B cell (primary cell): ENCODE measurements at places on chromosomes 3 and 15.
A peak's percentile ranks its signal among the peaks of the same experiment; 100 is the strongest.

DNA sequence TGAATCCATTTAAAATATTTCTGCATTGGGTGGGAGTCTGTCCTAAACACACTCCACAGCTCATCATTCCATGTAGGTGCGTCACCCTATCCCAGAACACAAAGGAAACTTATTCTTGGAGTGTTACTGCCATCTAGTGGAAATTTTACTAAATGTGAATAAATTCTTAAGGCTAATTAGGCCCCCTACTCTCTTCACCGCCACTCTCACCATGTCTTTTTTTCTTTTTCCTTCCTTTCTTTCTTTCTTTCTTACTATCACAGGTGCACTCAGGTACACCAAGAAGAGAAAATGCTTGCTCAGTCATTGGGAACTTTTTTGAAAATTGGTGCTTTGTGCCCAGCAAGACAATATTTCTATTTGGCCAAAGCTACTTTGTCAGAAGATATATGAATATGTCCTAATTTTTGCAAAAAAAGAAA lies 26.4 kb upstream of the ATP8B4 start:
- peak; percentile 64 for DNase-seq

DNA sequence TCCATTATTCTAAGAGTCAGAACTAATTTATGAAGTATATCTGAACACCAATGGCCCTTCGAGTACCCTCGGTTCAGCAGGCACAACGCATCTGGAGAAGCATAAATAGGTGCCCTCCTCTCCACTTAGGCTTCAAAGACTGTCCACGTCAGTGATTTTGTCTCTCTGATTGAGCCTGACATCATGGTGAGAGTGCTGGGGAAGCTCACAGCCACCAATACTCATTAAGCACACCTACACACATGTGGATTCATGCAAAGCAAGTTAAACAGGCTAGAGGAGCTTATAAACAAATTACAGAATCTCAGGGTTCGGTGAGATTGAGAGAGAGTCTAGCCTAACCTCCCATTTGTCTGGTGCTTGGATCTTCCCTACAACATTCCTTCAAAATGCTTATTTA lies 3.6 kb downstream of the CLDN1 start:
- no peak for DNase-seq

DNA sequence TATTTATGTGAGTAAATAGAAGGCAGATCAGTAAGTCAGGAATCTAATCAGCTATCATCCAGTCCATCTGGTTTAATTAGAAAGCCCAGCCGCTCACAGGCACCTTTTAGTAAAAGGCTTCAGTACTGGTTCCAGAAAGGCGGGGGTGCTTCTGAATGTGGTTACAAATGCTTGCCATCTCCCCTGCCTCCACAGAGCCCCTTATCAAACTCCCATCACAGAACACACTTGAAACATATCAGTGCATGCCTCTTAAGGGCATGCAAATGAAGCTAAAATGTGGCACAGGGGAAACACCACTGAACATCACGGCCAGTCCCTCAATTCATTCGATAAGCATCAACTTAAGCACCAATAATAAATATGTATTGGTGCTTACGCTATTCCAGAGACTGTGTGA lies 261.4 kb downstream of the RORA start:
- DNase-seq = no peak

DNA sequence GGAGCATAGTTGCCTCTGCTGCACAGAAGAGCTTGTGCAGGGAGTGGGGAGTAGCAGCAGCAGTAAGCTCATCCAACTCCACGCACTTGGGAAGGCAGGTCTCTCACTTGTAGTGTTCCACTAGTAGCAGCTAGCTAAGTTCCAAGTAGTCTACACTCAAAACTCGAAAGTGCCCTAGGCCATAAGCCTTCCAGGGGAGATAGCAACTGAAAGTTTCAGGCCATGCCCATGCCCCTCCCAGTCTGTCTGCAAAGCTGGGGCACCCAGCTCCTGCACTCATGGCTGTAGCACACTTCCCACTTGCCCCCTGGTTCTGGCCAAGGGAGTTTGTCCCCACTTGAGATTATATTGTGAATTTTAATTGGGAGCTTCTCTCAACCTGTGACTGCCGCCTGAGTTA lies 57.5 kb downstream of the MFSD1 start:
- no peak for DNase-seq

- no peak for DNase-seq
These were observed 38.8 kb downstream of the SAXO2 start for GRCh38 chr15:82301296-82302016.

DNA sequence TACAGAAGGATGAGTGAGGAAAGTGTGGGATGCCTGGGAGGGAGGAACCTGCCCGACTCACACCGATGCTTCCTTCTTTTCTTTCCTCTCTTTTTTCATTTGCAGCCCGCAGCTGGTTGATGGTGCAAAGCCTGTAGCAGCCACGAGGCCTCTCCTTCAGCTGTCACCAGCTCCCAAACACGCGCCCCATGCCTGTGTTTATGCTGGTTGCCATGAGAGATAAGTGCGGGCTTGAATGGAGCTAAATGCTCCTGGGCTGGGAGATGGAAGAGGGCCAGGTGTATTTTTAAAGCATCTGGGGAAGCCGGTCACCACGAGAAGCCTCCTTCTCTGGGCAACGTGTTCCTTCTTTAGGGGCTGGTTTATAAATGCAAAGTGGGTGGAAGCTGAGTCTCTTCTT lies 9.3 kb downstream of the COLQ start:
- no peak for DNase-seq

- DNase-seq = no peak
These were observed 22.6 kb downstream of the SLC51A start for GRCh38 chr3:196238612-196239560.

GRCh38 chr3:151816091-151816604 lies 2.2 kb downstream of the AADAC start:
- no peak for DNase-seq

DNA sequence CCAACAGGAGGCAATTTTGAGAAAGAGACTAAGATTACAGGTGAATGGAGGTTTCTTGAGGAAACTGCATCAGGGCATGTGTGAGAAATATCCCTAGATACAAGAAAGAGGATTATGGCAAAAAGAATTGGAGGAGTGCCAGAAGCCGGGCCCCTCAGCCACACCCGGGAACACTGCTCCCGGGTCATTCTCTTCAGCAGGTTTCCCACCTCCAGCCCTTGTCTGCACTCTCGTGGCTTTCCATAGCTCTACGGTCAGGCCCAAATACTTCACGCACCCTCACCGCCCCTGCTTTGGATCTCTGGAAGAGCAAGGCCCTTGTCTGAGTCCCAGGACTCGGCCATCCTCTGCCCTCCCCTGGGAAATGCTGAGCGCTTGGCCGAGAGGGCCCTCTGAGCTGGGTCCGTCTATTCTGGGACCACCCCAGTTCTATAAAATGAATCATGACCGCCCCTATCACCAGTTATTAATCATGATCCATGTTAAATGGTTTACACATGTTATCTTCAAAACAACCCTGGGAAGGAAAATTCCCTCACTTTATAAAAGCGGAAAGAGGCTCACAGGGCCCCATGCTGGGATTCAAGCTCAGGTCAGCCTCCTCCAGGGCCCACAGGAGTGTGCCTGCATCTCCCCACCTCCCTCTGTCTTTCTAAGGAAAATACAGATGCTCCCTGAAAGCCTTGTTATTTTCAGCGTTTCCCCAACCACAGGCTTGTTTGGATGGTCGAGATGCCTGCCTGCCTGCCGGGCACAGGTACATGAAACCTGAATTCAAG lies 38.8 kb upstream of the SPTBN5 start:
- DNase-seq = no peak

GRCh38 chr15:91967935-91968606 lies 114.6 kb downstream of the SLCO3A1 start:
- no peak for DNase-seq

DNA sequence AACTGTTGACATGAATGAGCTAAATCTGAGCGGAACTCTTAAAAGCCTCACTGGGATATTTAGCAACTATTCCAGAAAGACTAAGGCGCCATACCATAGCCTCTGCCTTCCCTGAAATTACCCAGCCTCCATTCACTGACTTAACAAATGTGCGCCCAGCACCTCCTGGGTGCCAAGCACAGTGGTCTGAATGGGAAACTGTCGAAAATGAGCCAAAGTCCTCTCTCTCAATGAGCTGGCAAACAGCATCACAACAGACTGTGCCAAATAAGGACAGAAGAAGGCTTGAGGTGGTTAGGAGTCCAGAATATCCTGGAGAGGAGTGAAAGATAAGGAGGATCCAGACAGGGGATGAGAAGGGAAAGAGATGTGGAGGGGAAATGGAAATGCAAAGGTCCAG lies 332.4 kb downstream of the MAGI1 start:
- DNase-seq = no peak

- DNase-seq = peak; percentile 51
These were observed at the start of gene TM6SF1 for GRCh38 chr15:83106994-83107840. TM6SF1 (plus strand) TSS chr15:83107645; CDS start chr15:83107681, 36 bp downstream.

DNA sequence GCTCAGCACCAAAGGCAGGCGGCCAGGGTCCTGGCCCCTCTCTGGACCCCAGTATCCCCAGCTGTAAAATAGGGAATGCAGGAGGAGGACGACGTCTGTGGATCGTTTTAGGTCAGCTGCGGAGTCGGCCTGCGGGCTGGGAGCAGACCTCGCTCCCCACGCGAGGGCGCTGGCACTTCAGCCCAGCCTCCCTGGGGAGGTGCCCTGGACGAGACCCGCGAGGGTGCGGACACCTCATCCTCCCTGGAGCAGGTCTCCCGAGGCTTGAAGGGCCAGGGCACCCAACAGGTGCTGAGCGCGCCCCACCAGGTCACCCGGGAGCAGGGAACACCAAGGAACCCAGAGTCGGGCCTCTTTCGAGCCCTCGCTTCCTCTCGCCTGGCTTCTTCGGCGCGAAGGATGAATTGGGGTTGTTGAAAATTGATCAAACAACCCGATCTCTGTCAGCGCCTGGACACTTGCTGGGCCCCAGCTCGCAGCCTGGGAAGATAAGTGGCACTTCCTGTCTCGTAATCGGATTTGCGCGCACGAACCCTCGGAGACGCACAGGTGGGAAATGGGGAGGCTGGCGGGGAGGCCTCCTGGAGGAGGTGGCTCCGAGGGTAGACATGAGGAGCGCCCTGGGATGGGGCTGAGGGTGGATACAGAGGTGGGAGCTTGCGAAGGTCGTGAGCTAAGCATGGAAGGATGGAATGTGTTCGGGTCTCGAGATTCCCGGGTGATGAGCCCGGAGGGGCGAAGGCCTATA lies 588 bp upstream of the VIPR1 start:
- DNase-seq = peak; percentile 69

DNA sequence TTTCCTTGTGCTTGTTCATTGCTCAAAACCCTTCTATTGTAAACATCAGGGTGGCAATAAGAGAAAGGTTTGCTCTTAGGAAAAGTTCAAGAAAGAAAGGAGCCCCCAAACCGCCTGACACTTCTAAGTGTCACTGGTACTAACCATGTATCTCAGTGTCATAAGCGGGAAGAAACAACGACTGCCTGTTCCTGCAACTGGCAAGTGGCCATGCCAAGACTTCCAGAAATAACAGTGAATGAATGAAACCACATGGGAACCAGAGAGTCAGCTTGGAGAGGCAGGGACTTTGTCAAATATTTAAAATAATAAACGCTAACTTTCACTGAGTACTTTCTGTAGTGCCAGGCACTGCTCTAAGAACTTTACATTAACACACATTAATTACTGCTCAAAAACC lies 1.1 kb downstream of the PLSCR2 start:
- DNase-seq = peak; percentile 5

GRCh38 chr3:182118066-182118465 lies 406.3 kb downstream of the SOX2 start:
- DNase-seq = no peak

GRCh38 chr3:118057086-118057485 lies 977.6 kb downstream of the IGSF11 start:
- DNase-seq = no peak

DNA sequence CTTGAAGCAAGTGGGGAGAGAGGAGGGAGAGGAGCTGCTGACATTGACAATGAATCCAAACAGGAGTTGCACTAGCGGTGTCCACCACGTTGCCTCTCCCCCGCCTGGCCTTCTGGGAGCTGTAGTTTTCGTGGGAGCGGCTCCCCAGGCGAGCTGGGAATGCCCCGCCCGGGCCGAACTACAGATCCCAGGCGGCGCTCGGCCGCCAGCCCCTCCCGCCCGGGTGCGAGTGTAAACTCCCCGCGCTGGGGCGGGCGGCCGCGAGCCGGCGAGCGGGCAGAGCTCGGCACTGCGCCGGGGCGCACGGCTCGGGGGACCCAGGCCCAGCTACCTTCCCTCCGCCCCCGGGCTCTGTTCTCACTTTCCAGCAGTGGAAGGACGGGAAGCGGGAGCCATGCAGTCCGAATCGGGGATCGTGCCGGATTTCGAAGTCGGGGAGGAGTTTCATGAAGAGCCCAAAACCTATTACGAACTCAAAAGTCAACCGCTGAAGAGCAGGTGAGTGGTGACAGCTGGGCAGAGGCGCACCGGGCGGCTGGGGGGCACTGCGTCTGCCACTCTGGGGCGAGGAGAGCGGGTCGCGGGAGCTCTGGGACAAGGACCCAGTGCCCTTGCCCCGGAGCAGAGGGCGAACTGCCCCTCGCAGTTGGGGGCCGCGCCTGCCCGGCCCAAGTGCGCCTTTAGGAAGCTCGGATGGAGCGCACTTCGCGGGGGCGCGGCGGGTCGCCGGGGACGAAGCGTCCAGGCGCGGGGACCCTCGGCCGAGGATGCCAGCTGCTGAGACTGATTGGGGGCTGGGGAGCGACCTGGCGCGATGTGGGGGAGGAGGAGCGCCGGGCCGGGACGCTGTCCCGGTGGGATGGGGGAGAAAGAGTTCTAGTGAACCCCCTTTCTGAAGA lies at the start of gene MITF:
TSS of gene MITF (plus strand) at position 261 of the 899 bp plus-strand sequence. CDS start at position 395, 134 bp downstream.
- peak; percentile 8 for DNase-seq

GRCh38 chr15:98753726-98754656 lies 105.7 kb downstream of the IGF1R start:
- no peak for DNase-seq

DNA sequence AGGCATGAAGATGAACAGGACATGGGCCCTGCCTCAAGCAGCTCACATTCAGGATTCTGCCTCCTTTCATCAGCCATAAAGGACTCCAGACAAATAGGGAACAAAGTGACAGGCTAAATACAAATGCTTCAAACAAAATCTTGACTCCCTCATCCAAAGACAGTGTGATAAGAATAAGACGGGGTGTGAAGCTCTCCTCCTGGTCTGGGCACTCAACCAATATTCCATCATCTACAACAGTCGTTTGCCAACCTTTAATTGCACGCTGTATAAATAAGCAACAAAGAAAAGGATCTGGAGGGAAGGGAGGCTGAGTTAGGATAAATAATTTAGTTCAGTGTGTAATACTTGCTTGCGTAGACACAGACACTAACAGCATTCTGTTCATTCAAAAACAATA lies 5.4 kb downstream of the CCDC54 start:
- no peak for DNase-seq

DNA sequence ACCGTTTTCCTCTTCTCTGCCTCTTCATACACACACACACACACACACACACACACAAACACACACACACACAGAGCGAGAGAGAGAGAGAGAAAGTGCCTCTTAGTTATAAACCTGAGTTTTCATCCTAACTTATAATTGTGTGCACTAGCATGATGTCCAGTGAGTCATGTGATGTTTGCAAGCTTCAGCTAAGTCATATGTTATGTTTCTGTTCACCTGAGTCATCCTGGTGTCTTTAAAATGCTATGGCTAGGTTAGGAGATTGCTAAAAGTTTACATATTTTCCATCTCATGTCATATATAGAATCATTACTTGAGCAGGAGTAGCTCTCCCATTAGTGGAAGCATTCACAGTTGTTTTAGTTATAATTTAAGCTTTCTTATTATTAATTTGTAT lies 155.8 kb downstream of the EPHA6 start:
- no peak for DNase-seq

GRCh38 chr3:55042591-55042990 lies 114.7 kb upstream of the LRTM1 start:
- no peak for DNase-seq
